ENCODE measurements at places on chromosomes 3 and 15.

- DNase-seq, result no peak
These were observed 20.4 kb upstream of the PSTPIP1 start for GRCh38 chr15:76974456-76975036.

GRCh38 chr3:97928986-97929385 lies 43.2 kb downstream of the RIOX2 start:
- DNase-seq, result no peak

DNA sequence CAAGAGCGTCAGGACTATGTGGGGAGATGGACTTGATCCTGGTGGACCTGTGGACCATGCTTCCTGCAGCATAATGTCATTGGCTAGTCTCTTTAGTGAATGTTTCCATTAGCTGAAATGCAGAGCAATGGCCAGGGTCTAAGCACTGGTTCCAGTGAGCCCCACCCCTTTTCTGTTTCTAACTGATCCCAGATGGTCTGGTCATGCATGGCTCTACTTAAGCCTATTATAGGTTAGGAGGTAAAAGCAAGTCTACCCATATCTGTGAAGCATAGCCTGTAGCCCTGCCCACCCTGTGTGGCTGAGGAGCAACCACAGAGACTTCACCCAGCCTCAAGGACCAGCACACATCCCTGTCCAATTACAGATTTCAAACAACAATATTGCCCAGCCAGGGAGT lies 419.2 kb downstream of the ZNF385D start:
- DNase-seq, result no peak

DNA sequence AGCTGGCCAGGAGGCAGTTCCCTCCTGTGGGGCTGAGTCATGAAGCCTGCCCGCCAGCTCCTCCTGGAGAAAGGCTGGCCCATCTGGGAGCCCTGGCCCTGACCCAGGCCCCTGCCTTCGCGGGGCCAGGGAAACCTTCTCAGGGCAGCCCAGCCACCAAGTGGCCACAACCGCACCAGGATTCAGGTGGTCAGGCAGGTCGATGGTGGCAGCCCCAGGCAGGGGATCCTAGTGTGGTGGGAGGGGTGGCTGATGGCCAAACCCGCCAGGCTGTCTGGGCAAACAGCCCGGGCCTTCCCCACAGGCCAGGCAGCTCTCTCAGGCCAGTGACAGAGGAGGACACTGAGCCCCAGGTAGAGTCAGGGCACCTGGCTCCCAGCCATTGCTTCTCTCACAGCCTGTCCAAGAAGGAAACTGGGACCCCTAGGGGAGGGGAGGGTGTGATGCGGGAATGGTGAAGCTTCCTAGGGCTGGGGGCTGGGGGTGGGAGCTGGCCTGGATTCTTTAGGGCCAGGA lies 1.2 kb downstream of the TWF2 start:
- DNase-seq, result no peak

Data from GM13977 (cell line).